Activated T-helper 17 cell treated with anti-CD3 and anti-CD28 coated beads, Interleukin-2, amount 50 U/mL, for 72 hours (primary cell): ENCODE measurements at places on chromosomes 1 and 21. TPM values are rescaled to one million over a fixed set of nuclear protein-coding genes. Genes with fewer than 3 reads are reported as not detected.

GRCh38 chr1:196317535-196318522, 290.4 kb downstream of the KCNT2 start:
- no peak for ATAC-seq

DNA sequence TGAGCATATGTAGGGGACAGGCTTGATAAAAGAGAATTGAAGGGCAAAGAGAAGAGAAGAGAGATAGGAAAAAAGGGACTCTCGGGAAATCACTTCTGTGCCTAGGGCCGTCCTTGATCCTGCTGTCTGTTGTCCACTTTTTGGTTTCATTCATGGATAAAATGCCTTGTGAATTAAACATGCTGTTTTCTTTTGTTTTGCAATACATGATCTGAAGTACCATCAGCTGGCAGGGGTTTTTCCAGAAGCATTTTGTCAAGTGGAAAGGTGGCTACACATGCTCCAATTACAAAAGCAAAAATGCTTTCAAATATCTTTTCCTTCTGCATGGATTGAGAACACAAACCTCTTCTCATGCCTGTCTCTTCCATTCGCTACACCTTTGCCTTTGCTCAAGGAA, 361.7 kb downstream of the PDE4B start:
- no peak for ATAC-seq

The HMGCS2 gene
- not detected for total RNA-seq

DNA sequence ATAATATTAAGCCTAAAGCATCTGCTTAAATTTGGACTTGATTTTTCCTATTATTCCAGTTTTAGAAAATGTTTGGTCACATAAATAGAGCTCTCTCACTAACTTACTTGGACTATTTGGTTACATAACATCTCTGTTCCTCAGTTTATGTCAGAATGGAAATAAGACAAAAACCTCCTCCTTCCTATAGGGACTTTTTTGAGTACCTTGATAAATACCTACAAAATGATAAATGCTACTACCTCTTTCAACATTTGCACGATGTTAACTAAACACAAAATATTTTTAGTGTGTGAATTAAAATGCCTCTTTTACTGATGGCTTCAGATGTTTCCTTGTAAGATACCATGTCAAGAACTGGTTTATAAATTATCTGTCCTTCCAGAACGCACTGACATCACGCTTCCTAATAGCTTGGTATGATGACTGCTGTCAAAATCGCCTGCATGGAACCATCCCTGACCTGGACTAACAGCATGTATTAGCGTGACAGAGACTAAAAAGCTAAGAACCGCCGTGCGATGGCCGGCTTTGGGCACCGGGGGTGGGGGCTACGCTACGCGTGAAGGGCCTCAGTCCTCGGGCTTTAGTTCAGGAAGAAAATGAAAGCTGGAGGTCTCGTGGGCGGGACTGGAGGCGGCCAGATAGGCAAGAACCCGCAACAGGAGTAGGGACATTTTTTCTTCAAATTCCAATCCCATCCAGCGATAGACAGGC, 133.2 kb upstream of the BARHL2 start:
- ATAC-seq: no peak

DNA sequence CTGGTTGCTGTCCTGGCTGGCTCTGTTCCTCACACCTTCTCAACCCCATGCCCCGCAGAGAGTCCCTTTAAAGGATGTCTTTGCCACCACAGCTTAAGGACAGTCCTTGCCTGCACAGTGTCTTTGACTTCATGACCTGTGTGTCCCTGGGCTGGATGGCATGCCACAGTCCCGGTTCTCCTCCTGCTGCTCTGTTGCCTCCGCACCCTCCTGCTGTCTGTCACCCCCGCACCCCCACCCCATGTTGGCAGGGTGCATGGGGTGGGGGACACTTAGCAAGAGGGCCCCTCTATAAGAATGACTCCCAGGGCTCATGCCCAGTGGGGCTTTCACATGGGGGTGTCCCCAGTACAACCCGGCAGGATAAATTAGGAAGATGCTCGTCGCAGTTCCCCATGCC, 41.6 kb upstream of the PADI1 start:
- no peak for ATAC-seq

DNA sequence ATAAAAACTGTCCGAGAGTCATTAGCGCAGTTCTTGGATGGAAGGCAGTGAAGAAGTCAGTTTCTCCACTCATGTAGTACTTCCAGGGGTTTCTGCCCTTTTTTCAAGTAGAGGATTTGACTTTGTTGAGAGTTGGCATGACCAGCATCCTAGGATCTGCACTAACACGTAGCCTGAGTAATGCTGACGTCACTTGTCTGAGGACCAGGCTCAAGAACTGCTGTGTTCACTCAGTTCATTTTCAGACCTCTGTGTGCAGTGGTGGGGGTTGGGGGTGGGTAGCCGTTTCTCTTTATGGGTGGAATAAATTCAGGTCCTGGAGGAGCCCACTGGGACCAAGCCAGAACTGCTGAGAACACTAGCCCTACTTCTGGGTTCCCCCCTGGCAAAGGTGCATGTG, 53.3 kb downstream of the MRPS6 start:
- ATAC-seq: no peak

GRCh38 chr1:8844501-8845006, 27.1 kb upstream of the RERE start:
- no peak for ATAC-seq

The FOXD2 gene
- 0.29 TPM for total RNA-seq

DNA sequence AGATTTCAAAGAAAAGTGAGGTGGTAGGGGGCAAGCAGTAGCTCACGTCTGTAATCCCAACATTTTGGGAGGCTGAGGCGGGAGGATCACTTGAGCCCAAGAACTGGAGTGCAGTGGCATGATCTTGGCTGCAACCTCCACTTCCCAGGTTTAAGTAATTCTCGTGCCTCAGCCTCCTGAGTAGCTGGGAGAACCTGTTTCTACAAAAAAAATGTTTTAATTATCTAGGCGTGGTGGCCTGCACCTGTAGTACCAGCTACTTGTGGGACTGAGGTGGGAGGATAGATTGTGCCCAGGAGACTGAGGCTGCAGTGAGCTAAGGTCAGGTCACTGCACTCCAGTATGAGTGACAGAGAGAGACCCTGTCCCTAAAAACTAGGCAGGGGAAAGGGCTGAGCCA, 2.6 kb upstream of the TSPAN1 start:
- no peak for ATAC-seq
